ENCODE measurements at places on chromosomes 16 and 17.

GRCh38 chr16:89344458-89344834 lies 126.9 kb downstream of the ZNF778 start:
- H3K4me3 ChIP-seq, result no peak overlapping the region
- H3K36me3 ChIP-seq, result no peaks in the 10 kb centered on the region
- H3K4me1 ChIP-seq, result peaks cover 49% of the 10 kb centered on the region
- peak overlapping the region; percentile 58 for H3K27ac ChIP-seq
- no peaks in the 10 kb centered on the region for H3K27me3 ChIP-seq
- DNase-seq, result no peak

DNA sequence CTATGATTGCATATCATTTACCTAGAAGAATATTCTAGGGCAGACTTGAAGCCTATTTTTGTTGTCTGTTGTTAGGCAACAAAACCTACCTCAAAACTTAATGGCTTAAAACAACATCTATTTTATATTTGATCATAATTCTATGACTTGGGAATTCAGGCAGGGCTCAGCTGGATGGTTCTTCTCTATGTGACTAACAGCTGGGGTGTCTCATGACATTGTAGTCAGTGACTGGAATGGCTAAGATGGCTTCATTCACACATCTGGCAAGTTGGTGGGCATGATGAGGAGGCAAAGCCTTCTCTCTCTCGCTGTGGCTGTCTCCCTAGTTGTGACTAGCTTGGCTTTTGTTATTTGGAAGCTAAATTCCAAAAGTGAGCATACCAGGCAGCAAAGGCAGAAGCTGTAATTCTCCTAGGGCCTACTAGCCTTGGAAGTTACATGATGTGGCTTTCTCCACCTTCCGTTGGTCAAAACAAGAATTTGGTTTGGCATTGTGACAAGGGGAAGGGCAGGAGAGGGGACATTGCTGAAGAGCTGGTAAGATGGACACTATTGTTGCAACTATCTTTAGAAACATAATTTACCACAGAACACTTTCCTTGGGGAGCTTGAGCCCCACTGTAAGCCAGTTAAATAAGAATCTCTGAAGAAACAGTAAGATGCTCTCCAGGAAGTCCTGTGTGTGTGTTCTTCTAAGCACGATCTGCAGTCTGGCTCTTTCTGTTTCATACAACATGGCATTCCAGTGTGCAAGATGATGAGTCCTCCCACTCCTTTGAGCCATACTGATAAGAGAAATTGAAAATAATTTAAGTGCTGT lies 39.4 kb downstream of the ZNRF1 start:
- no peaks in the 10 kb centered on the region for H3K36me3 ChIP-seq
- no peaks in the 10 kb centered on the region for H3K27me3 ChIP-seq
- H3K4me3 ChIP-seq, result no peak overlapping the region
- no peak overlapping the region for H3K27ac ChIP-seq
- H3K4me1 ChIP-seq, result no peaks in the 10 kb centered on the region

DNA sequence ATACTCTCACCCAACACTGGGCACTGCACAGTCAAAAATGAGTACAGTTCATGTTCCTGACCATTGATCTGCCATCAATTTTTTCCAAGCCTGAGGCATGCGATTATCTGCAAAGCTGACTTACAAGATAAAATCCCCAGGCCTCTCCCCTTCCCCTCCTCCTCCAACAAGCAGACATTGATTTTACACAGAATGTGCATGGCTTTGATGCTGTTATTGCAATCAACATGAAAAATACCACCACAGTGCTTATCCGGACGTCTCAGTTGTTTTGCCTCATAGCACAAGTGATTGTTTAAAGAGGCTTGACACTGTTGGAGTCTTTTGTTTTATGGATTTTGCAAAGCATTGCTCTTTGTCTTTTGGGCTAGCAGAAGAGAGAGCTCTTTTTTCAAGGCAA lies 163.8 kb downstream of the TOX3 start:
- no peaks in the 10 kb centered on the region for H3K27me3 ChIP-seq
- no peak for DNase-seq
- no peaks in the 10 kb centered on the region for H3K36me3 ChIP-seq
- H3K27ac ChIP-seq, result no peak overlapping the region
- peaks cover 9% of the 10 kb centered on the region for H3K4me1 ChIP-seq

DNA sequence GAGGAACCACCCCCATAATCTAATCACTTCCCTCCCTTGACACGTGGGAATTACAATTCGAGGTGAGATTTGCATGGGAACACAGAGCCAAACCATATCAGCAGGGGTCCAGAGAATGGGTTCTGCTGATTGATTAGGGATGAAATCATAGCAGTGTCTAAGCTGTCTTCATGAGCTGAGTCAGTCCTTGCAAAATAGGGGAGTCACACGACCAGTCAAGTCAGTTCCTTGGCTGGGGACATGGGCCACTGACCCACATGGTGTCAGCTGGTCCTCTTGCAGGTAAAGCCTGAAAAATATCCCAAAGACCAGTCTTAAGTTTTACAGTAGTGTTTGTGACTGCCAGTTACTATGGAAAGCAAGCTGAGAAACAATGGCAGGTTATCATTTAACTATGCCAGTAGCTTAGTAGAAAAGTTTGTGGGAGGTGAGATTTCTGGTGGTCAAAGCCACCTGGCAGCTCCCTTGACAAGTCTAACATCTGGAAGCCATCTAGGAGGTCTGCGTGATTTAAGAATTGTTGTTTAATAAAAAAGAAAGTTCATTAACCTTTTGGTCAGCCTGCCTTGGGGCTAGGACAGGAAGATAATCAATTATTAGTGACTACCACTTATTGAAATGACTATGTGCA lies 15.7 kb upstream of the ATF7IP2 start:
- H3K4me3 ChIP-seq, result no peak overlapping the region
- H3K27me3 ChIP-seq, result no peaks in the 10 kb centered on the region
- H3K27ac ChIP-seq, result no peak overlapping the region
- H3K36me3 ChIP-seq, result no peaks in the 10 kb centered on the region
- no peaks in the 10 kb centered on the region for H3K4me1 ChIP-seq

- DNase-seq, result no peak
- H3K36me3 ChIP-seq, result no peaks in the 10 kb centered on the region
- peaks cover 5% of the 10 kb centered on the region for H3K27me3 ChIP-seq
- H3K4me1 ChIP-seq, result no peaks in the 10 kb centered on the region
- peak overlapping the region; percentile 4 for H3K27ac ChIP-seq
- H3K4me3 ChIP-seq, result no peak overlapping the region
These were observed 110.3 kb downstream of the C16orf95 start for GRCh38 chr16:87206646-87207451.

DNA sequence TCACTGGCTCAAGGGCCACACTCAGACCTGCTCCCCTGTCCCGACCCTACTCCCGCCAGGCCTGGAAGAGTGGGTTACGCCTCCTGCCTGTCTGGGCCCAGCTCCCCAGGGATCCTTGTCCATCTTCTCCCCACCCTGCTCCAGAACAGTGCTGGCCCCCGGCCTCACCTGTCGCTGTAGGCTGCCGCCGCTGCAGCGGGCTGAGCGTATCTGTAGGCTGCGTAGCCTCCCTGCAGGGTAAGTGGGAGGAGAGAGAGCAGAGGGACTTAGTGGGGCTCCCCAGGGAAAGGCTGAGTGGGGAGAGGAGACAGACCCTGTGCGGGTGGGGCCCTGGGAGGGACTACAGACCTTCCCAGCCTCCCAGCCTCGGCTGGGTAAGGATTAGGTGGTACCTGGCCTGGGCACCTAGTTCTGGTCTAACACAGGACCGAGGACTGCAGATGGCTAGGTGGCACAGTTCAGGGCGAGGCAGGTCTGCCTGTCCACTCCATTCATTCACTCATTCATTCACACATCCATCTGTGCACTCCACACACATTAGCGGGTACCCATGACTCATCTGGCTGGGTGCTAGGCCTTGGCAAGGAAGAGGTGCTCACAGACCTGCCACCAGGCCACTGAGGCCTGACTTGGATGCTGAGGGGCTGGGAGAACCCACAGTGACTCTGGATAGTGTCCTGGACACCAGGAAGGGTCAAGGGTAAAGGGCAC lies 20.9 kb downstream of the ENGASE start:
- H3K27ac ChIP-seq, result no peak overlapping the region
- H3K4me1 ChIP-seq, result peaks cover 14% of the 10 kb centered on the region
- H3K36me3 ChIP-seq, result no peaks in the 10 kb centered on the region
